Stimulated activated CD8-positive, alpha-beta memory T cell treated with anti-CD3 and anti-CD28 coated beads, Interleukin-2, amount 100 ng/mL, for 1 hour (primary cell): ENCODE measurements at places on chromosomes 1 and 21.
A peak's percentile ranks its signal among the peaks of the same experiment; 100 is the strongest.

- DNase-seq = no peak
Measured at GRCh38 chr1:59445040-59445439, 148.1 kb downstream of the FGGY start.

- DNase-seq = no peak
Measured at GRCh38 chr1:94792473-94793295, 27.5 kb upstream of the SLC44A3 start.

GRCh38 chr1:163672976-163673758 is 351.4 kb downstream of the NUF2 start:
- no peak for DNase-seq

- DNase-seq = no peak
Measured at GRCh38 chr21:25550352-25551120, 56.7 kb downstream of the MRPL39 start.

- no peak for DNase-seq
Measured at GRCh38 chr1:183490932-183491331, 18.6 kb downstream of the SMG7 start.

DNA sequence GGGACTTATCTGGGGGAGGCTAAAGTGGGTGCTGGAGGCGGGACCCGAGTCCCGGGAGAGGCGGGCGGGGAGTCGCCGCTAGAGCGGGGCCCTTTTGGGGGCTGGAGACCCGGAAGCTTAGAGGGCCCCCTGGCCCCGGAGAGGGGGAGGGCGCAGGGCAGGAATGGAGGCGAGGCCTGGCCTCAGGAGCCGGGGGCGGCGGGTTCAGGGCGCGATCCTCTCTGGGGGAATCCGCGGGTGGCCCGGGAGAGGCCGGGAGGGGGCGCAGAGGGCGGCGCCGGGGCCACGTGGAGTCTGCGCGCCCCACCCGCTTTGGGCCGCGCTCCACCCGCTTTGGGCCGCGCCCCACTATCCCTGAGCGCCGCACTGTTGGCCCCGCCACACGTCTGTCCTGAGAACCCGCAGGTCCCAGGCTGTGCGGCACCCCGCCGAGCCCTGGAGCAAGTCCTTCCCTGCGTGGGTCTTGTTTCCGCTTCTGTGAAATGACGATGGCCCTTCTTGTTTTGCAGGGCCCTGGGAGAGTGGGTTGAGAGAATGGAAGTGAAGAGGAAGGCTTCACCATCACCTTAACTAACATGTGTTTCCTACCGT is 84.4 kb downstream of the NKAIN1 start:
- DNase-seq = peak; percentile 27

GRCh38 chr21:25456672-25457071 is 150.6 kb downstream of the MRPL39 start:
- DNase-seq = no peak

GRCh38 chr21:40936771-40937261 is 89.9 kb upstream of the DSCAM start:
- DNase-seq = no peak

GRCh38 chr1:80021891-80022290 is 1015.4 kb upstream of the ADGRL4 start:
- no peak for DNase-seq

DNA sequence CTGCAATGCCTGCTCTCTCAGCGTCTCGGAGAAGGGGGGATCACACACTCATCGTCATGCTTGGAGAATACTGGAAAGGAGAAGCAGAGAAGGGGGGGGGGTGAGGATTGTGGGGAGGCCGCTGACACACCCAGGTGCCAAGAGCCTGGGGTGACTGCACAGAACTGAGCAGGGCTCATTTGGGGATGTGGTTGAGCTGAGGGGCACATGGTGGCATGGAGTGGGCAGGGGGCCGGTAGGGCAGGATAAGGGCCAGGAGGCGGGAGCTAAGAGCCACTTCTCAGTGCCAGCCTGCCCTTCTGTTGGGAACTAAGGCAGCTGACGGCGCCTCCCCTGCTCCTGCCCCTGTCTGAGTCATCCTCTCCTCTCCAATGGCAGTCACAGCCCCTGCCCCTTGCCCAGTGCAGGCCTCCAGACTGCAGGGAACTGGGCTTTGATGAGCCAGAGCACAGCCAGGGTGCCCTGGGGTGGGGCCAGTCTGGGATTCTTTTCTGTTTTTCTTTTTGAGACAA is 27.2 kb downstream of the MRPL37 start:
- no peak for DNase-seq

DNA sequence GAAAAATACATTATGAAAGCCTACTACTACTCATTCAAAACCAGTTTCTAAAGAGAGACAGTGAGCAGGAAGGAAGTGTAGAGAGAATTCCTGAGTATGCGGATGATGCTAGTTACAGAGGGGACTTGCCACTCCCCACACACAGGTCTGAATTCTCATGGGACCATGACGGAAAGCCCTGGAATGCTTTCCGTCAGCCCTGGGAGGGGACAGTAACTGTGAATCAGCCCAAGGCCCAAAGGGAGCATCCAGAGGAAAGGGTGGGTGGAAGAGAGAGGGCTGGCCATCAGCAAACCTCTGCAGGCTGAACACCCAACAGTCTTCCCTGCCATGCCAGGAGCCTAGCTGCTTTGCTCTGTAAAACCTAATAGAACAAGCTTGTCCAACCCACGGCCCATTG is 36.4 kb downstream of the RCSD1 start:
- DNase-seq = no peak

GRCh38 chr1:247535402-247535801 is 838 bp downstream of the OR2C3 start:
- DNase-seq = no peak

GRCh38 chr1:206714331-206715058 is 29.8 kb downstream of the MAPKAPK2 start:
- no peak for DNase-seq

GRCh38 chr1:198939286-198939685 is 300.4 kb downstream of the PTPRC start:
- no peak for DNase-seq

DNA sequence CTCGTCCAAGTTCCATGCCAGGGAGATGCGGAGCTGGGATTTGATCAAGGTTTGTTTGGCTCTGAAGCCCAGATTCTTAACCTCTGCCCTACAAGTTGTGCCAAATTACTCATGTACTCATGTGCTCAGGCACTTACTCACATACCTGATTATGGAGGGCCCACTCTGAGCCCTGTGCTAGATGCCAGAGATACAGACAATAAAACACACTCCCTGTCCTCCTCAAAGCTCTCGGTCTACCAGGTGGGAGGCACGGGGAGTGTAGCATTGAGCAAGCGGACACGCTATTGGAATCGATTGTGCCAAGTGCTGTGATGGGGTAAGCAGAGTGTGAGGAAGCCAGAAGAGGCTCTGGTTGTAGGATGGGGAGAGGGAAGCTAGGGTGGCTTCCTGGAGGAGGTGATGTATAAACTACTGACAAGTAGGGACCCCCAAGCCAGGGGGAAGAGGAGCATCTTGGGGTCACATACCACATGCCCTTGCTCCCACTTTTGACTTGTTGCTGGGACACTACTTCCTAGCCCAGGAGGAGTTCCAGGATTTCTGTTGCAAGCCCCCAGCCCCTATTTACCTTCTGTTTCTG is 49.8 kb upstream of the IFNLR1 start:
- DNase-seq = no peak

GRCh38 chr1:172948457-172948856 is 102.3 kb downstream of the TNFSF18 start:
- DNase-seq = no peak

- no peak for DNase-seq
Measured at GRCh38 chr1:62912028-62912638, 128.2 kb downstream of the ATG4C start.

GRCh38 chr1:99580451-99580850 is 65.5 kb upstream of the PALMD start:
- no peak for DNase-seq

DNA sequence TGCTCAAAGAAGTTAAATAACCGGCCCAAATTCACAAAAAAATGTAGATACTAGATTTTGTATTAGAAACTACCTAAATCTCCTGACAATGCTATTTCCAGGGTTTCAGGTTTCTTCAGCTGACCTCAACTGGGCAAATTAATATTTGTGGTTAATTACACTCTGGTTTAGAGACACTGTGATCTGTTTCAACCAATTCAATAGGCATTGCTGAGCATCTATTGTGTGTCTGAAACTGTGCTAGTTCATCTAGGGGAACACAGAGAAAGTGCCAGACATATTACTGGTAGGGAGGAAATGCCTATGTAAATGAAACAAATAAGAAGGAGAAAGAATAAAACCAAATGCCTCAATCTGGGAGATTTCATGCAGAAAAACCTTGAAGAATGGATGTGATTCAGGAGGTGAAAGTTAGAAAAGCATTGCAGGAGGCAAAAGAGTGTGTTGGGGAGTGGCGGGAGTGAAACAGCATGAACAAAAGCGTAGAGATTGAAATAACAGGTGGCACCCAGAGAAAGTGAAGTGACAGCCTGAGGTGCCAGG is 51.3 kb upstream of the IVNS1ABP start:
- DNase-seq = no peak

GRCh38 chr1:8378178-8378577 is 60.3 kb downstream of the SLC45A1 start:
- DNase-seq = no peak

GRCh38 chr1:206699000-206699586 is 14.4 kb downstream of the MAPKAPK2 start:
- DNase-seq = no peak

- DNase-seq = no peak
Measured at GRCh38 chr1:160069460-160070231, at the start of gene KCNJ10. KCNJ10 (minus strand) TSS chr1:160070160; CDS start chr1:160042532, 27,628 bp downstream.

- no peak for DNase-seq
Measured at GRCh38 chr1:218374401-218375353, 29.5 kb downstream of the TGFB2 start.

DNA sequence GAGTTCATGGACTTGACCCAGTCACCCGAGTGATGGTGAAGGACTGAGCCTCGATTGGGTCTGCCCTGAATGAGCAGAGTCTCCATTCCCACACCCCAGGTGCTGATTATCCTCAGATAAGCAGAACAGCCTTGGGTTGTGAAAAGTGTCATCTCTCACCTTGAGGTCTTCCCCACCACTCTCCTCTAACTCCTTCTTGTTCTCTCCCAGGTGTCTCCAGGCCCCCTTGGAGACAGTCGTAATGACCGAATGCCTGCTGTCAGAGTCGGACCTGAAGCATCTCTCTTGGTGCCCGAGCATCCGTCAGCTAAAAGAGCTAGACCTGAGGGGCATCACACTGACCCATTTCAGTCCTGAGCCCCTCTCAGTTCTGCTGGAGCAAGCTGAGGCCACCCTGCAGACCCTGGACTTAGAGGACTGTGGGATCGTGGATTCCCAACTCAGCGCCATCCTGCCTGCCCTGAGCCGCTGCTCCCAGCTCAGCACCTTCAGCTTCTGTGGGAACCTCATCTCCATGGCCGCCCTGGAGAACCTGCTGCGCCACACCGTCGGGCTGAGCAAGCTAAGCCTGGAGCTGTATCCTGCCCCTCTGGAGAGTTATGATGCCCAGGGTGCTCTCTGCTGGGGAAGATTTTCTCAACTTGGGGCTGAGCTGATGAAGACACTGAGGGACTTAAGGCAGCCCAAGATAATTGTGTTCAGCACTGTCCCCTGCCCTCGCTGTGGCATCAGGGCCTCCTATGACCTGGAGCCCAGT is 3.4 kb downstream of the PRAMEF12 start:
- no peak for DNase-seq

DNA sequence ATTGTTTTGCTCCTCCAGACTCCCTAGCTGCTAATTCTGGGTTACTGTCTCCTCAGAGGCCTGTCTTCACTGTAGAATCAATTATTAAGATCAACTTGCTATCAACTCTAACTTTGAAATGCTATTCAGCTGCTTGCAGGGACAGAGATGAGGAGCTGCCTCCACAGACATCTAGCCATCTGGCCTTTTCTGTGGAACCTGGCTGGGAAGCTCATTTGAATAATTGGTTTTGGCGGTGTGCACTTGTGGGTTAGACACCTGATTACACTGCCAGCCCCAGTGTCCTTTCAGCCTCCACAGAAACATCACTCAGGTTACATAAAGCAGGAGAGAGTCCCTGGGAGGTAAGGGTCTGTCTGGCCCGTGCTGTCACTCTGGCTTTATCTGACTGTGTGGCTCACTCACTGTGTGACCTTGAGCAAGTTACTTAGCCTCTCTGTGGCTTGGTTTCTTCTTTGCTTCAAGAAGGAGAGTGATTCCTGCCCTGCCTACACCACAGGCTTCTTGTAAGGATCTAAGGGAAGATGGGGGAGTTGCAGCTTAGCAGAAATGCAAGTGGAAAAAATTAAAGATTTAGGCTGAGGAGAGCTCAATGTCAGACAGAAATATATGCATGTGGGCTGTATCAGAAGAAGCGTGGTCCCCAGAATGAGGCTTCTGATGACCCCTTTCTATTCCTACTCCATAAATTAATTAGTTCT is 131.6 kb downstream of the BEND5 start:
- no peak for DNase-seq

DNA sequence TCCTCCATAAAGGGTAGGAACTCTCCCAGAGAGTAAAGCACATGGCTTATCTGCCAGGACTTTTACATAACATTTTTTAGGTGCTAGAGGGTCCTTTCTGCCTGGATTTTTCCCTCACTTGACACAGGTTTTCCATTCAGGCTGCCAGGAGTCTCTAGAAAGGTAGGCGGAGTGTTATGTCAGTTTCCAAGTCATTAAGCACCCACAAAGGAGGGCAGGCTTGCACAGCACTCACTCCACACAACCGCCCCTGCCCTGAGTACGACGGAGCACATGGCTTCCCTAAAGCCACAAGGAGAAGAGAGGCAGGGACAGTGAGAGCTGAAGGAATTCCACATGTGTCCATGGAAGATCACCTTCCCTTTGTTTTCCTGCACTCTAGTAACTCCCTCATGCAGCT is 55.7 kb downstream of the CAPZB start:
- DNase-seq = no peak

- no peak for DNase-seq
Measured at GRCh38 chr1:228280106-228280901, 72.5 kb downstream of the OBSCN start.

- DNase-seq = no peak
Measured at GRCh38 chr1:244067893-244068292, 16.8 kb downstream of the ZBTB18 start.

GRCh38 chr1:233090746-233091494 is 140.5 kb downstream of the NTPCR start:
- no peak for DNase-seq

DNA sequence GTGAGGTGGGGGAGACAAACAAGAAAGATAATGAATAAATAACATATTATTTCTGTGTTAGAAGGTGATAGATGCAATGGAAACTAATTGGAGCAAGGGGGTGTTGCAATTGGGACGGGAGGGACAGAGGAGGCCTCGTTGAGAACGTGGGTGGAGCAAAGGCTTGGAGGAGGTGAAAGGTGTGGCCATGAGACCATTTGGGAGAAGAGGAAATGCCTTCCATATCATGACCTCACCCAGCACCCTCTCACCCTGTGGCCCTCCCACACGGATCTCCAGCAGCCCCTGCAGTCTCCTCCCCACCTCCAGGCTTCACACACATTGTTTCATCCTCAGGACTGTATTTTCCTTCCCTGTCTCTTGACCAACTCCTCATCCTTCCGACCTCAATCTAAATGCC is 85.3 kb upstream of the ARHGAP29 start:
- no peak for DNase-seq

- DNase-seq = peak; percentile 69
Measured at GRCh38 chr1:203287109-203287893, 18.0 kb upstream of the BTG2 start.
